ENCODE measurements at places on chromosomes 13 and 19.
A peak's percentile ranks its signal among the peaks of the same experiment; 100 is the strongest.

- DNase-seq, result peak; percentile 16
Measured at GRCh38 chr13:110340812-110341444, 33.8 kb downstream of the COL4A2 start.

DNA sequence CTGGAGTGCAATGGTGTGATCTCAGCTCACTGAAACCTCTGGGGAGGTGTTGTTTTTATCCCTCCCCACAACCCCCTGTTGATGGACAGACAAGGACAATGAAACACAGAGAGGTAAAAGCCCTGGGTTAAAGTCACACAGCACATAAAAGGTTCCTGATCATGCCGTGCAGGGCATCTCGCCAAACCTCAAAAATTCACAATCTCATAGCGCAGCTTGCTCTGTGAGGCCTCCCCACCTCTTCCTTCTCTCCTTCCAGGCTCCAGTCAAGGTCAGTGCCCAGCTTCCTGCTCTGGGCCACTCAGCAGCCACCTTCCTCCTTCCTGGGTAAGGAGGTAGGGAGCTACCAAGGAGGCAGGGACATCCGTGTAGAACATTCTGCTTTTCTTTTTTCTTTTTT, 2.3 kb downstream of the FUT2 start:
- no peak for DNase-seq

GRCh38 chr13:94968040-94968756, 255.9 kb upstream of the SOX21 start:
- DNase-seq, result no peak

DNA sequence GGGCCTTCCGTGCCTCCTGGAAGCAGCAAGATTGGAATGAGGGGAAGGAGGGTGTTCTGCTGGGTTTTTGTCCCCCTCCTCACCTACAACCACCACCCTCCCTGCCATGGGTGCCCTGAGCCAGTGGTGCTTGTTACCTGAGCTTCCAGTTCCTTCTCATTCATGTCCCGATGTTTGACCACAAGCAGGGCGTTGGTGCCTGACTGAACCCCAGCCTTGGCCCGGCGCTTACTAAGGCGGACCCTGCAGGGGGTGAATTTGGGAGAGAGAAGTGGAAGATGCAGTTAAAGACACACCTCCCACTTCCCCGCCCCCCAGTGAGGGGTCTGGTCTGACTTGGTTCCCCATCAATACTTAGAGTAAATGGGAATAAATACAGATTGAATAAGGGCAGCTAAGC, 4.3 kb downstream of the PAF1 start:
- DNase-seq, result no peak

DNA sequence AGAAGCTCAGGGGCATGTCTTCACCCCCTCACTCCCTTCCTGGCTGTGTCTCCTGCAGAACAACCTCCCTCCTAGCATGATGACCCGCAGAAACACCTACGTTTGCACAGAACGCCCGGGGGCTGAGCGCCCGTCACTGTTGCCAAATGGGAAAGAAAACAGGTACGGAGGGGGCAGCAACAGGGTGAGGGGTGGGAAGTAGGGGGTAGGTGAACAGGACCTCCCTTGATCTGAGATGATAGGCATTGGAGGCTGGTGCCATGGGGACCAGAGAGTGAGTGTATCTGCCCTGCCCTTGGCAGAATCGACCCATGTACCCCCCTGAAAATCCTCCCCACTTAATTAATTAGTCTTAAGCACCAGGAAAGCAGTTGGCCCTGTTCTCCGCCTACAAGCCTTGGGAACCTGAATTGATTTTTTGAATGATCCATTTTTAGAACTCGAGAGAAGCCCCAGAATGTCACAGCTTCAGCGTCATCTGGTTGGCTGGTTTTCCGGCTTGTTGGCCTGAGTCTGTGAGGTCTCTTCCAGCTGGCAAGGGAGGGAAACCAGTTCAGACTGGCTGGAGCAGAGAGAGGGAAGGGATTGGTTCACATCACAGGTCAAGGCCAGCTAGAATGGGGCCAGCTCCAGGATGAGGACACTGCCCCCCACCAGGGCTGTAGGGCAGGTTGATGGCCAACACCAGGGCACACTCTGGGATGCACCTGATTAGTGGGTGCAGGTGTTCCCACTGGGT, 28.2 kb downstream of the CKM start:
- DNase-seq, result no peak

DNA sequence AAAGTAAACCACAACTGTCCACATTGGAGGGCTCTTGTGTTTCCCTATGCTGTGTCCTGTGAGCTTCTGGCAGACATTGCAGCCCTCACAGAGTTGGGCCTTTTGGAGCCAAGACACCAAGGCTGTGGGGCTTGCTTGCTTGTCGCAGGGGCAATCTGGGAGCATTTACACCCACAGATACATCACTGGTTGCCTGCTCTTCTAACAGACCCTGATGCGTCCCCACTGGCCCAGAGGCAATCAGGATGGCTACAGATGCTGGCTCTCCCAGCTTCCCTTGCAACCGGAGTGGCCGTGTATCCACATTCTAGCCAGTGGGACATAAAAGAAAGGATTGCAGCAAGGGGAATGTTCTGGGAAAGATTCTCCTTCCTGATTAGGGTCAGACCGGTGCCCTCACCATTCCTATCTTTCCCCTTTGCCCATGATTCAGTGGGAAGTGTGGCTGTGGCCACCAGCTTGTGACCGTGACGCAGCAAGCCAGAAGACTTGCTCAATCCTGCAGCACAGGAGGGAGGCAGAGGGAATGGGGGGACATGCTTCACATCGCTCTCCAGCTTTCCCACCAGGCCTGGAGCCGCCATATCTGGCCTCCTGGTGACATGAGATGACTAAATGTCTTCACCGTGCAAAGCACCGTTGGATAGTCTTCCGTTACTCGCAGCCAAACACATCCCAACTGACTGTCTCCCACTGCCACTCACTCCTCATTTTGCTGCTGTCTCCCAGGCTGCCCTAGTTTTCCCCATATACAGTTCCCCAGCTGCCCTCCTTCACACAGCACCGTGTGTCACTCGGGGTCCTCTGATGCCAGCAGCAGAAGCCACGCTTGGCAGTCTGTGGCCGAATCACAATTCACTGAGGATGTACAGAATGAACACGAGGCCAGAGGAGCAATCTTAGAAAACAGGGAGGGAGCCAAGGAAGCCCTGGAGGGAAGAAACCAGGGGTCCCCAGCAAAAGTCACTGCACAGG, 151.0 kb downstream of the DPF1 start:
- DNase-seq, result no peak

- peak; percentile 2 for DNase-seq
Measured at GRCh38 chr19:14632286-14632685, 42.4 kb downstream of the ADGRE3 start.

Data from central memory CD4-positive, alpha-beta T cell (primary cell).